Activated CD4-positive, alpha-beta memory T cell treated with anti-CD3 and anti-CD28 coated beads for 36 hours (primary cell): ENCODE measurements at places on chromosomes 12 and 14. TPM values are rescaled to one million over a fixed set of nuclear protein-coding genes. Genes with fewer than 3 reads are reported as not detected.

GRCh38 chr12:50839042-50839441, 3.7 kb upstream of the TMPRSS12 start:
- no peak for DNase-seq
- H3K36me3 ChIP-seq: peaks cover 9% of the 10 kb centered on the region
- no peak overlapping the region for H3K27ac ChIP-seq
- peaks cover 2% of the 10 kb centered on the region for H3K4me1 ChIP-seq
- H3K4me3 ChIP-seq: no peak overlapping the region
- H3K27me3 ChIP-seq: peaks cover 26% of the 10 kb centered on the region

GRCh38 chr12:104507672-104508071, 50.9 kb downstream of the CHST11 start:
- H3K27me3 ChIP-seq: no peaks in the 10 kb centered on the region
- peaks cover 83% of the 10 kb centered on the region for H3K4me1 ChIP-seq
- H3K4me3 ChIP-seq: no peak overlapping the region
- no peak for DNase-seq
- peaks cover 8% of the 10 kb centered on the region for H3K36me3 ChIP-seq

DNA sequence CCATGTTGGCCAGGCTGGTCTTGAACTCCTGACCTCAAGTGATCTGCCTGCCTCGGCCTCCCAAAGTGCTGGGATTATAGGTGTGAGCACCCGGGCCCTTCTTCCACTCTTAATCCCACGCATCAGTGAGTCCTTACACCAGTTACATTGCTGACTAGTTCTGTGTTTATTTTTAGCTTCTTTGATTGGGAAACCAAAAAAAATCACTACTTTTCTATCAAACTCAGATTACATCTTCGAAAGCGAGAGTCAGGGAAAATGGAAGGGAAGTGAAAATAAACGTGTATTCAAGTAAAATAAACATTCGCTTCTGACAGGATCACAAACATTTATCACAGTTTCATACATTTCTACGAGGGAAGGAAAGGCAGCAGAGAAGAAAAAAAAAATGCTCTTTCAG, 32.2 kb downstream of the FGD6 start:
- no peak for DNase-seq
- peaks cover 3% of the 10 kb centered on the region for H3K4me1 ChIP-seq
- H3K27me3 ChIP-seq: no peaks in the 10 kb centered on the region
- H3K27ac ChIP-seq: no peak overlapping the region
- no peaks in the 10 kb centered on the region for H3K36me3 ChIP-seq

GRCh38 chr14:73623504-73624054, 11.3 kb downstream of the ACOT6 start:
- H3K4me3 ChIP-seq: no peak overlapping the region
- DNase-seq: no peak
- no peaks in the 10 kb centered on the region for H3K27me3 ChIP-seq
- H3K36me3 ChIP-seq: no peaks in the 10 kb centered on the region

DNA sequence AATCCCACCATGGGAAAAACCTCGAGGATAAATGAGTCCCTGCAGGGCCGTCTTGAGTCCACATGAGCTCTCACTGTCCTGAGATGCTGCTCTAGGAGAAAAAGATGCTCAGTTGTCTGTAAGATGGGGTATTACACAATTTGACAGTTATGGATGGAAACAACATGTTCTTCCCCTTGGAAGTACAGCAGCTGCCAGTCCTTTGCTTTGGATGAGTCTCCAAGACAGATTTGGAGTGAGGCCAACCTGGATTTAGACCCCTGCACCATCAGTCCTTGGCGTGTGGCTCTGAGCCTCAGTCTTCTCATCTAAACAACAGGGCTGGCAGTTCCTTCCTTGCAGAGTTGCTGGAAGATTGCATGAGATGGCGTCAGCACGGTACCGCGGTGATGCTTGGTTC, 309.1 kb upstream of the FKBP4 start:
- no peaks in the 10 kb centered on the region for H3K36me3 ChIP-seq
- no peak for DNase-seq
- peaks cover 1% of the 10 kb centered on the region for H3K27me3 ChIP-seq
- no peaks in the 10 kb centered on the region for H3K4me1 ChIP-seq
- H3K4me3 ChIP-seq: no peak overlapping the region
- no peak overlapping the region for H3K27ac ChIP-seq

GRCh38 chr12:11767798-11768197, 118.3 kb downstream of the ETV6 start:
- no peak overlapping the region for H3K4me3 ChIP-seq
- DNase-seq: no peak
- H3K27ac ChIP-seq: peak overlapping the region; percentile 84
- peaks cover 98% of the 10 kb centered on the region for H3K4me1 ChIP-seq

The PRR4 gene
- total RNA-seq: not detected

The KLRG1 gene
- total RNA-seq: 4.4 TPM

The KRT3 gene
- not detected for total RNA-seq

The SDR9C7 gene
- not detected for total RNA-seq

The RNASE1 gene
- total RNA-seq: not detected
